Thoracic aorta endothelial cell (primary cell): ENCODE measurements at places on chromosomes 11 and 22. TPM values are rescaled to one million over a fixed set of nuclear protein-coding genes. Genes with fewer than 3 reads are reported as not detected.

PHLDA2 gene
- 7.6 and 11.4 TPM in 2 replicates for total RNA-seq

SHISA8 gene
- total RNA-seq: not detected in 2 replicates

MUC5AC gene
- total RNA-seq: not detected in 2 replicates

SPDYC gene
- total RNA-seq: not detected in 2 replicates

LMO2 gene
- total RNA-seq: 23.0 and 37.8 TPM in 2 replicates

GRM5 gene
- 0.13 and 0.22 TPM in 2 replicates for total RNA-seq

SUSD2 gene
- total RNA-seq: 0.13 and 0.14 TPM in 2 replicates

CD3D gene
- total RNA-seq: not detected in 2 replicates

OR52E1 gene
- total RNA-seq: not detected in 2 replicates

TMEM86A gene
- 0.79 and 1.2 TPM in 2 replicates for total RNA-seq

SLC29A2 gene
- 0.27 and 1.0 TPM in 2 replicates for total RNA-seq
